ENCODE measurements at places on chromosomes 12 and 14.

- no peak for DNase-seq
These were observed 25.4 kb upstream of the CPM start for GRCh38 chr12:68958322-68958721.

DNA sequence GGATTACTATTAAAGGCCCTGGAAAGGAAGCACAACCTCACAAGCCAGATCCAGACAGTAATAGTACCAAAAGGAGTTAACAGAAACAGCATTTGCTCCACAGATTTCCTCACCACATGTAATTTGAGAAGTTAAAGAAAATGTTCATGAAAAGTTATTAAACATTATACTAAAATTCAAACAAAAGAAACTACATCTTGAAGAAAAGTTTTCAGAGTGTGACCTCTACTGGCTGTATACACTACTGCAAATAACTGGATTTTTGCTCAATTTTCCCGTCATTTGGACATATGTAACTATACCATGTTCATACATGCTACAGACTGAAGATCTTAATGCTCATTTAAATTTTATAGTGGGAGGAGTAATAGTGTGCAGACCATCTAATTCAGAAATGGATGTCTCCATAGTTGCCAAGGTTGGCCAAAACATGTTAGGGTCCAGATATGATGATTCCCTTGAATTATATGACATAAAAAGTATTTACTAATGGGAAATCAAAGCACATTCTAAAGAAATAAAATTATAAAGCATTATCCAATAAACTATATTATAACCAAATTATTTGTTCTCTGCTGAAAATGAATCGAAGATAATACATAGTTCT is 5.6 kb downstream of the KRR1 start:
- DNase-seq: peak; percentile 56

DNA sequence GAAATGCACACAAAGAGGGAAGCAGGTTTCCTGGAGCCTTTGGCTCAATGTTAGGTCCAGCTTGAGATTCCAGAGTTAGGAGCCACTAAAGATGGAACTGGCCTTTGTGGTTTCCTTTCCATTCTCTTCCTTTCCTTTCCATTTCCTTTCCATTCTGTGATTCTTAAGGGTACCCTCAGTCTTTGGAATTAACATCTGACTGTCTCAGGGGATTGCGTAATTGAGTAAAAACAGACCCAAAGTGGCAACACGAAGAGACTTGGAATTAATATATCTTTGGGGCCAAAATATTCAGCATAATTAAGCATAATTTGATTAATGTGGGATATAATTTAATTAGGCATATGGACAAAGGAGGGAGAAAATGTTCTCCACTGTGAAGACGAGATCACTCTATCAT is 205.6 kb downstream of the CRADD start:
- DNase-seq: no peak

DNA sequence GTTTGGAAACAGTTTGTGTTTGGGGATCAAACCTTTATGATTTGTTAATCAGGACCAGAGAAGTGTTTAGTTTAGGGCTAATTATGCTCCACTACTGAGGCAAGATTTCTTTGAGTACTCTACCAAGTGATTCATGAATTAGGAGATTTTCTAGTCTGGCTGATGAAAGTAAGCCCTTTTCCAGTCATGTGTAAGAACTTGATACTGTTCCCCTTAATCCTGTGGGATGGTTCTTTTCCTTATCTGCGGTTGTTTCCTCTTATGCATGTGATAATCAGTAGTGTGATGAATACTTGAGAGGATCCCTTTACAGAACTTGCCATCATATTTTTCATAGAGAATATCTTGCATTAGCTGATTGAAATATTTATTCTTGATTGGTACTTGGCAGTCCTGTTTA is 42.1 kb downstream of the DYRK2 start:
- no peak for DNase-seq

DNA sequence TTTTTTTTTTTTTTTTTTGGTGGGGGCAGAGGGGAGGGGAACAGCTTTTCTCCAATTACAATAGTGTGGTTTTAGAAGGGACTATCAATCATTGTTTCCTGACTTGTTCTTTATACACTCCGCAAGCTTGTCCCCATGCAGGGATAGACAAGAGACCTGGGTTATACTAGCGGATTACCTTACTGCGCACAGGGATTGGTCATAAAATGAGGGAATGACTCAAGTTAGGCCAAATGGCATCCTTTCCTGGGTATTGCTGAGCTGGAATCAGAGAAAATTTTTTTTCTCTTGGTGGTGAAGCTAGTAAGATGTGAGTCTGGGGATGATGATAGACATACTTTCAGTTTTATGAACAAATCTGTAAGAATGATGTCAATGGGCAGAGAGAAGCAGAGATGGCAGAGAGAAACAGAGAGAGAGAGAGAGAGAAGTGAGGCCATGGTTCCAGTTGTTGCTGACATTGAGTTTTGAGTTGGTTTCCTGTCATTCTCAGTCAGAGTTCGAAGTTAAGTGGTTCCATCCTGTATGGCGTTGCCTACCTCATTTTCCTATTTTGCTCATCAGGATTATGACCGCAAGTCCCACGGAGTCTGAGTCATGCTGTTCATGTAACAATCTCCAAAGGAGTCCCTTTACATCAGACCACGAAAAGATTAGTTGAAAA is 59.1 kb upstream of the OTOGL start:
- peak; percentile 93 for DNase-seq

GRCh38 chr12:63826006-63826585 is 18.4 kb upstream of the SRGAP1 start:
- peak; percentile 75 for DNase-seq

DNA sequence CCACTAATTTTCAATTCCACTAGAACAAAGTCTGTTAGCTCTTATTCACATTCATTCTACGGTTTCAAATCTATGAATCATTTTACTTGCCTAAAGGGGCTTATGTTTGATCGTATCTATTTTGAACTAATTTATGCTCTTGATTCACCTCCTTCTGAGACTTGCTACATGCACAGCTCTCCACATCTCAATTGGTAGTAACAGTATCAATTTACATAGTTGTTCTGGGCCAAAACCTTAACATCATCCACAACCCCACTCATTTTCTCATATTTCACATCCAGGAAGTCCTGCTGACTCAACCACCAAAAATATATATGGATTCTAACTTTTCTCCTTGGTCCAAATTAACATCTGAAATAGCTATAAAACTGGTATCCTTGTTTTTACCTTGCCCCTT is 208.6 kb downstream of the RASSF9 start:
- DNase-seq: no peak

DNA sequence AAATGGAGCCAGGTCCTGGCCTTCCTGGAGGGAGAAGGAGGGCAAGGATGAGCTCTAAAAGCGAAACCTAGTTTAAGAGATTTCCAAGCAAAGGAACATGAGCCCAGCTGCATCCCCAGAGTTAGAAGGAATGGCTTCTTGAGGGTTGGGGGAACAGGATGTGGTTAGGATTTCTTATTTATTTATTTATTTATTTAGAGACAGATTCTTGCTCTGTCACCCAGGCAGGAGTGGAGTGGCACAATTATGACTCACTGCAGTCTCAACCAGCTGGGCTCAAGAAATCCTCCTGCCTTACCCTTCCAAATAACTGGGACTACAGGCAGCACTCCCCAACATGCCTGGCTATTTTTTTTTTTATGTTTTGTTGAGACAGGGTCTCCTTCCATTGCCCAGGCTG is 25.3 kb upstream of the TMEM106C start:
- peak; percentile 78 for DNase-seq

GRCh38 chr14:44963044-44963528 is 1.1 kb downstream of the TOGARAM1 start:
- peak; percentile 55 for DNase-seq

- no peak for DNase-seq
These were observed 1.6 kb downstream of the PYM1 start for GRCh38 chr12:55925870-55926737.

DNA sequence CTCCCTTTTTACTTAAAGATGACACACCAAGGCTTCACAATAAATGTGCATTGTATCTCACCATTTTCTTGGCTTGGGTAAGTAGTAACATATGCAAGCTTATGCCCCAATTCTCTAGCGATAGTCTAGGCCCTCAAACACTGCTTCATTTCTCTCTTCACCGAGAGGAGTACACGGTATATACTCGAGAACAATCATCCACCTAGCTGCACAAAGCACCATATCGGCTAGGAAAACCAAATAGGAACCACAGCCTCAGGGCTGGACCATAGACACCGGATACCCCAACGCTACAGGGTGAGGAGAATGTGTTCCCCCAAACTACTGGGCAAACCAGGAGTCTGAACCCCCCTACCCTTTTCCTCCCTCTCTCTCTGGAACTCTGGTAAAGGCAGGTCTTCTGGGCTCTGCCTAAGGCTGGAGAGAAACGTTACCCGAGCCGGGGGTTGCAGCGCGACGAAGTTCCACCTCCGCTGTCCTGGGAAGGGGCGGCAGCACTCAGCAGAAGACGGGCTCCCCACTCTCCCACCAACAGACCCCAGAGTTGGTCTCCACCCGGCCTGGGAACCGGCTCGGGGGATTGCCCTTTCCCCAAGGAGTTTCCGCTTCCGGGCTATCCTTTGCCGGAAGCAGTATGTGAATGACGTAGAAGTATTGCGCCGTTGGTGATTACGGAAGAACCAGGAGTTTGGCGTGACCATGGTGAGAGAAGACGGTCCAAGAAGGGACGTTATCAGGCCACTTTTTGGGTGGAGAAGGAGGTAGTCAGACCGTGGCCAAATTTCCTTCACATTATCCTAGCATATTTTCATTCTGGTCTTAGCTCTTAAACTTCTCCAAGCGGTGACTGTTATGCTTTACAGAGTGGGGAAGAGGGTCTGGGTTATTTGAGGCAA is at the start of the genes AREL1 and FCF1:
TSS of gene AREL1 (minus strand) at position 582 of the 896 bp plus-strand sequence. CDS start 27,465 bp downstream, outside the sequence.
TSS of gene FCF1 (plus strand) at position 646 of the 896 bp plus-strand sequence. CDS start at position 700, 54 bp downstream.
- DNase-seq: peak; percentile 96

- DNase-seq: no peak
These were observed 56.9 kb upstream of the MAP1LC3B2 start for GRCh38 chr12:116502141-116502725.

DNA sequence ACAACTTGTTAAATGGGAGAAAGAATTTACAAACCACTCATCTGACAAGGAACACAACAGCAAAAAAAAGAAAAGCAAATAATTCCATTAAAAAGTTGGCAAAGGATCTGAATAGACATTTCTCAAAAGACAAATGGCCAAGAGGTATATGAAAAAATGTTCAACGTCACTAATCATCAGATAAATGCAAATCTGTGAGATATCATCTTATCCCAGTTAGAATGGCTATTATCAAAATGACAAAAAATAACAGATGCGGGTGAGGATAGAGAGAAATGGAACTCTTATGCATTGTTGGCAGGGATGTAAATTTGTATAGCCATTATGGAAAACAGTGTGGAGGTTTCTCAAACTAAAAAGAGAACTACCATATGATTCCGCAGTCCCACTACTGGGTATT is 29.9 kb downstream of the CYP46A1 start:
- no peak for DNase-seq

DNA sequence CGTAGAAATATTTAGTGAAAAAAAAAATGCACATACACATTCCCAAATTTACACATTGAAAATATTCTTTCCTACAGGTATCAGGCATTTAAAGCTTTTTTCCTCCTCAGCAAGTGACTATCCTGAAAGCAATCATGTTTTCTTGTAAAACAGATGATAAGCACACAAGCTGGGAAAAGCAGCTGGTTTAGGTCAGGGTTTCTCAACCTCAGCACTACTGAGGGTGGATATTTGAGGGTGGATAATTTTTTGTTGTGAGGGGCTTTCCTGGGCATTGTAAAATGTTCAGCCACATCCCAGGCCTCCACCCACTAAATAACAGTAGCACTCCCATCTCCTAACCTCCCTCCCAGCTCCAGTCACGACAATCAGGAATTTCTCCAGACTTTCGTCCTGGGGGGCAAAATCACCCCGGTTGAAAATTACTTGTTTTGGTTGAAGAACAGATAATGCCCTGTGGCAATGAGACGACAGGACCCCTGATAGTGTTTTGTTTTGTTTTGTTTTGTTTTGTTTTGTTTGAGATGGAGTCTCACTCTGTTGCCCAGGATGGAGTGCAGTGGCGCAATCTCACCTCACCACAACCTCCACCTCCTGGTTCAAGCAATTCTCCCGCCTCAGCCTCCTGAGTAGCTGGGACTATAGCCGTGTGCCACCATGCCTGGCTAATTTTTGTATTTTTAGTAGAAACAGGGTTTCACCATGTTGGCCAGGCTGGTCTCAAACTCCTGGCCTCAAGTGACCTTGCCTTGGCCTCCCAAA is 15.0 kb upstream of the NT5DC3 start:
- DNase-seq: no peak

- DNase-seq: no peak
These were observed 314.1 kb downstream of the TMEM121 start for GRCh38 chr14:105840266-105841021.

- DNase-seq: no peak
These were observed 18.3 kb downstream of the GLRX5 start for GRCh38 chr14:95553141-95553540.

DNA sequence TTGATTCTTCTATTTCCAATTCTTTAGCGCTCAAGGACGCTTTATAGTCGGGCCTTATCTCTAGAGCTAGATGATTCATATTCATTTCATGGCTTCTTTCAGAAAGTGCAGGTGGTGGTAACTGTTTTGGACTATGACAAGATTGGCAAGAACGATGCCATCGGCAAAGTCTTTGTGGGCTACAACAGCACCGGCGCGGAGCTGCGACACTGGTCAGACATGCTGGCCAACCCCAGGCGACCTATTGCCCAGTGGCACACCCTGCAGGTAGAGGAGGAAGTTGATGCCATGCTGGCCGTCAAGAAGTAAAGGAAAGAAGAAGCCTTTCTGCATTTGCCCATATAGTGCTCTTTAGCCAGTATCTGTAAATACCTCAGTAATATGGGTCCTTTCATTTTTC is 241.9 kb downstream of the PAWR start:
- DNase-seq: no peak

DNA sequence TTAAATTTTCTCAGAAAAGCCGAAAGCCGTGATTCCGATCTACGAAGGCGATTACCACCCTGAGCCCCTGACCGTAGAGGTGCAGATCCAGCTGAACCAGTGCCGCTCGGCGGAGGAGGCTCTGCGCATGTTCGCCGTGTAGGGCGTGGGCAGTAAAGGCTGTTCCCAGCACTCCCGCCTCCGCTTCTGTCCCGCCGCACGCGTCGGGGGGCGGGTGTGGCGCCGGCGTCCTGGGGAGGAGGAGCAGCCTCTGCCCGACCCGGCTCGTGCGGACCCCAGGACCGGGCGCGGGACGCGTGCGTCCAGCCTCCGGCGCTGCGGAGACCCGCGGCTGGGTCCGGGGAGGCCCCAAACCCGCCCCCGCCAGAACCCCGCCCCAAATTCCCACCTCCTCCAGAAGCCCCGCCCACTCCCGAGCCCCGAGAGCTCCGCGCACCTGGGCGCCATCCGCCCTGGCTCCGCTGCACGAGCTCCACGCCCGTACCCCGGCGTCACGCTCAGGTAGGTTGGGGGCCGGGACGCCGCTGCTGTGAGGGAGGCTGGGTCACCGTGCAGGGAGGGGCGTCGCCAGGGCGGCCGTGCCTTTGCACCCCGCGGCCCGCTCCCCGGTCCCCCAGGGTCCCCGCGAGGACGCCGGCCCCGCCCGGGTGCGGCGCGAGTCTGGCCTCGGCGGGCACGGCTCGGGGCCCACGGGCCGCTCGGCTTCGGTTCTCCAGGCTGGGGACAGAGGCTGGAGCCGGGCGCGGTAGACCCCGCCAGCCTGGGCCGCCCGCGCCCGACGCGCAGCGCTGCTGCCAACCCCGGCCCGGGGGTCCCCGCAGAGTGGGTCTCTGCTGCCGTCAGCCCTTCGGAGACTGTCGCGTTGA is at the start of gene B3GNT4:
TSS of gene B3GNT4 (plus strand) at position 409 of the 866 bp plus-strand sequence. CDS start 910 bp downstream, outside the sequence.
- DNase-seq: peak; percentile 57
